ENCODE measurements at places on chromosomes 6 and 20.

- no peak for DNase-seq
Measured at GRCh38 chr20:47118641-47119040, 224.0 kb downstream of the EYA2 start.

- no peak for DNase-seq
Measured at GRCh38 chr6:131787079-131787478, 20.7 kb upstream of the ENPP1 start.

GRCh38 chr6:125099211-125100073, 54.1 kb upstream of the TPD52L1 start:
- peak; percentile 42 for DNase-seq

- no peak for DNase-seq
Measured at GRCh38 chr6:156825475-156825874, 48.3 kb downstream of the ARID1B start.

GRCh38 chr20:25258828-25259227, 10.9 kb downstream of the PYGB start:
- no peak for DNase-seq

GRCh38 chr6:111699123-111699522, 93.4 kb upstream of the TRAF3IP2 start:
- DNase-seq = no peak

- DNase-seq = no peak
Measured at GRCh38 chr6:119174879-119175817, 96.7 kb upstream of the FAM184A start.

DNA sequence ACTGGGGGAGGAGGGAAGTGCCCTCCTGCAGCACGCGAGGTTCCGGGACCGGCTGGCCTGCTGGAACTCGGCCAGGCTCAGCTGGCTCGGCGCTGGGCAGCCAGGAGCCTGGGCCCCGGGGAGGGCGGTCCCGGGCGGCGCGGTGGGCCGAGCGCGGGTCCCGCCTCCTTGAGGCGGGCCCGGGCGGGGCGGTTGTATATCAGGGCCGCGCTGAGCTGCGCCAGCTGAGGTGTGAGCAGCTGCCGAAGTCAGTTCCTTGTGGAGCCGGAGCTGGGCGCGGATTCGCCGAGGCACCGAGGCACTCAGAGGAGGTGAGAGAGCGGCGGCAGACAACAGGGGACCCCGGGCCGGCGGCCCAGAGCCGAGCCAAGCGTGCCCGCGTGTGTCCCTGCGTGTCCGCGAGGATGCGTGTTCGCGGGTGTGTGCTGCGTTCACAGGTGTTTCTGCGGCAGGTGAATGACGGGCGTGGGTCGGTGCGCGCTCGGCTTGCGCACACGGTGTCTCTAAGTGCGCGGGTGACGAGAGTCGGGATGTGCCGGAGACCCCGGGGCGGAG, at the start of gene CDKN1A:
CDKN1A (plus strand) TSS at position 227 of the 555 bp plus-strand sequence. CDS start 5,388 bp downstream, outside the sequence.
- peak; percentile 98 for DNase-seq

- DNase-seq = peak; percentile 76
Measured at GRCh38 chr6:111129013-111129412, 41.7 kb downstream of the SLC16A10 start.

- DNase-seq = no peak
Measured at GRCh38 chr6:42507195-42507594, 55.5 kb upstream of the TRERF1 start.

Measured in pancreas (tissue), 10 donors.